ENCODE measurements at places on chromosomes 12 and 14.
A peak's percentile ranks its signal among the peaks of the same experiment; 100 is the strongest.

DNA sequence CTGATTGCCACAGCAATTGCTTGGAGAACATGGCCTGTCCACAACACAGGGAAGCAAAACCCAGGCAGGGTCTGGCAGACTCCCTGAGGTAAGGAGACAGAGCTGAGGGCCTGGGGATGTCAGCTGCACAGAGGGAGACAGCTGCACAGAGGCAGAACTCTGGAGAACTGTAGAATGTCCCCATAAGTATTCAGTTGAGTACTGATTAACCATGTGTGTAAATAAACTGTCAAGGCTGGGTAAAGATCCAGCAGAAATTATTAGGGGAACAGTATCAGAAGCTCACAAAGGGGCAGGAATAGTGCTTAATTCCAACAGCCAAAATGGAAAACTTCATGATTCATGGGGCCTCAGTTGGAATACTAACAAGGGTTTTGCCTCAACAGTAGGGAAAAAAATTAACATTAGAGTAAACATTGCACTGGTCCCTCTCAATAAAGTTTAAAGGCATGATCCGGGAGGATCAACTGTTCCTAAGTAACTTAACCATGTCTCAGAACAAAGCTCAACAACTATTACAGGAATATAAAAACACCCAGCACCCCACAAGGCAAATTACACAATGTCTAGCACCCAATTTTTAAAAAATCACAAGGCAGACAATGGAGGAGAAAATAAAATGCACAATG is 201.3 kb upstream of the RASSF8 start:
- no peak for DNase-seq

GRCh38 chr12:90020436-90020835 is 311.8 kb upstream of the ATP2B1 start:
- no peak for DNase-seq

- DNase-seq, result peak; percentile 93
Measured at GRCh38 chr12:3777206-3777809, 24.4 kb upstream of the CRACR2A start.

GRCh38 chr14:70186900-70187451 is 1.8 kb downstream of the SLC8A3 start:
- DNase-seq, result peak; percentile 21

DNA sequence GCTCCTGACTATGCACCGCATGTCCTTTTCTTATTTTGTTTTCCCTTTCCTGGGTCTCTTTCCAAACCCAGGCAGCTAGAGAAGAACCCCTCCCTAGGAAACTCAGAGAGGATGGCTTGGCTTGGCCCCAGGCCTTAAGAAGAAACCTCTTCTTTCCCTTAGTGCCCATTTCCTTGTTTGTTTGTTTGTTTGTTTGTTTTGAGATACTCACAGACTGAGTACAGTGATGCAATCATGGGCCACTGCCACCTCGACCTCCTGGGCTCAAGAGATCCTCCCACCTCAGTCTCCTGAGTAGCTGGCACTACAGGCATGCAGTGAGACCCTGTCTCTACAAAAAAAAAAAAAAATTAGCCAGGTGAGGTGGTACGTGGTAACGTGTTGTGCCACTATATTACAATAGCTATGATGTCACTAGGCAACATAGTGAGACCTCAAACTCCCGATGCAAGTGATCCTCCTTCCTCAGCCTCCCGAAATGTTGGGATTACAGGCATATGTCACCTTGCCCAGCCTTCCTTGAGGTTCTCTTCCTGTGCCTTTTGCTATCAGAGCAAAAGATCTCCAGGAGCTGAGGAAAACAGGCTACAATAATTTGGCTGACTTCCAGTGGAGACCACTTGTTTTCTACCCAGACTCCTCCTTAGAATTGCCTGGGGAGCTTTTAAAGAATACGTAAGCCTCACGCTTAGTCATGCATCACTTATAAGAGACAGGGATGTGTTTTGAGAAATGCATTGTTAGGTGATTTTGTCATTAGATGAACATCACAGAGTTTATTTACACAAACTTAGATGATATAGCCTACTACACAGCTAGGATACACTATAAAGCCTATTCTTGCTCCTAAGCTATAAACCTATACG is 34.5 kb upstream of the LGALS3 start:
- DNase-seq, result peak; percentile 78

GRCh38 chr12:85971800-85972199 is 97.7 kb downstream of the NTS start:
- DNase-seq, result no peak
